Muscle of back (tissue), 13 donors: ENCODE measurements at places on chromosomes 6 and 20.

DNA sequence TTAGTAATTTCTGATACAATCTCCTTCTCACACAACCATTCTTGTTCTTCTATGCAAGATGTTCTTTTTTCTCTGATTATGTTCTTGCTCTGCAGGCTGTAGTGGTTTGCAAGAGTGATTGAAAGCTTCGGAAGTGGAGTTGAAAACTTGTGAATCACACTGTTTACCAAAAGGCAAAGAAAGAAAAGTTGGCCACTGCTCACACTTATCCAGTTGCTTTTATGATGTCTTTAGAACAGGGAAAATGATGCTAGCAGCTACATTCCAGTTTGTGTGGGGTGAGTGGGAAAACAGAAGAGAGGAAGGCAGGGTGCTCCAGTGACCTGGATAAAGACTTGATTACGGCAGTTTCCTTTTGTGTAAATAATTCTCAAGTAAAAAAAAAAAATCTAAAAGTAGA, 583.3 kb downstream of the TENT5A start:
- DNase-seq, result no peak

DNA sequence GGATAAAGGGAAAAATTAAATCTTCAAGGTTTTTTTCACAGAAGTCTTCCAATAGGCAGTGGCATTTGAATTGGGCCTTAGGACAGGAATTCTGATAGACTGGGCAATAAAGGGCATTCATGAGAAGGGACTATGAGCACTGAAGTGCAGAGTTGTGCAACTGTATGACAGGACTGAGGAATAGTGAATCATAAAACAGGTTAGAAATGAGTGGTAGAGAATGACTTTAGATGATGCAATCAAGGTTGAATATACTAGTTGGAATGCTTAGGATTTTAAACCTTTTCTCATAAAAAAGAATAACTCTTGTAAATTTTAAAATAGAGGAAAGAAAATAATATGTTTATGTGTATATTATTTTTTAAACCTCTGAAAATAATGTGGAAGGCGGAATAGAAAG, 944.7 kb downstream of the PHF3 start:
- no peak for DNase-seq

- no peak for DNase-seq
These were observed 2.6 kb downstream of the ASF1A start for GRCh38 chr6:118896339-118897136.

DNA sequence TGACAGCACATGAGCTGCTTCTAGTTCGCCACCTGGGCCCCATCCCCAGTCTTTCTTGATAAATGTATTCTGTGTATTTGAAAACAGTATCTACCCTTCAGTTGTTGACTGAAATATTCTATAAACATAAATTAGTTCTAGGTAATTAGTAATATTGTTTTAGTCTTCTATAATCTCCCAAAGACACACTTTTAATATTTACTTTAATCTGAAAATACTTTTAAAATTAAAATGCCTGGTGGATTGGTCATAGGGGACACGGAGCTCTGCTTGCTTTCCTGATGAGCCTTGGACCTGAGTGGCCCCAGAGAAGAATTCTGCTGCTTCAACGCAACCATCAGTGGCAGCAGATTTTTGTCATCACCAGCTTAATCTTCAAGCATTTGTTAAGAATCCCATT, 234.5 kb downstream of the THBS2 start:
- DNase-seq, result no peak

DNA sequence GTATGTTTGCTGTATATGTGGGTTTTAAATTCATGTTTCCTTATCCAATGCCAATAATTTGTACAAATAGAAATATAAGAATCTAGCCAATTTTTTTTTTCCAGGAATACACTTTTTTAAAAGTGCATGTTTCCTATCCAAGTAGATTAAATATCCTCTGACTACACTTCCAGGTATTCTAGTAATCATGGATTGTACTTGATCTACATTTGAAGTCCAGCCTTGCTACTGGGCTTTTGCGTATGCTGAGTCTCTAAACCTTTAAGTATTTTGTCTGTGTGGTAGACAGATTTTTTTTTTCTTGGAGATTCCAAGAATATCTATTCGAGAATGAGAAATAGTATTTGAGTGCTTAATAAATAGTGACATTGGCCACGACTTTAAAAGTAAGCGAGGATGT, 188.3 kb downstream of the SASH1 start:
- no peak for DNase-seq

DNA sequence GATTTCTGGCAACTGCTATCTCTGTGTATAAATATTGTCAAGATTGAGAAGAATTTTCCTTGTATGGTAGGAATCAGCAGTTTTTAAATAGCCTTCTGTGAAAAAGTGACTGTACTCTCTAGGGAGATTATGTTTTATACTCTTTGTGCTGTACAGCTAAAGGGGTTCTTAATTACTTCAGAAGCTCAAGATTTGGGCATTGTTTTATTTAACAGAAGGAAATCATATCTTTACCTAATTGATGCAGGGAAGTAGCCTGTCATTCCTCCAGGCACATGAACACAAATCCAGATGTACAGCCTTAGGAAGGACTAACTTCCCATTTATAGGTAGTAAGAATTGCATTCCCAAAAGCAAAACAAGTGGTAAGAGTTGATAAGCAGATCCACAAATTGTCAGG, 1.3 kb downstream of the CALHM5 start:
- no peak for DNase-seq

GRCh38 chr6:139699911-139700310, 325.5 kb upstream of the CITED2 start:
- no peak for DNase-seq

- no peak for DNase-seq
These were observed 22.3 kb downstream of the LINC00237 start for GRCh38 chr20:21083825-21084325.

- peak; percentile 83 for DNase-seq
These were observed 103.1 kb upstream of the SPACA1 start for GRCh38 chr6:87944541-87944954.

DNA sequence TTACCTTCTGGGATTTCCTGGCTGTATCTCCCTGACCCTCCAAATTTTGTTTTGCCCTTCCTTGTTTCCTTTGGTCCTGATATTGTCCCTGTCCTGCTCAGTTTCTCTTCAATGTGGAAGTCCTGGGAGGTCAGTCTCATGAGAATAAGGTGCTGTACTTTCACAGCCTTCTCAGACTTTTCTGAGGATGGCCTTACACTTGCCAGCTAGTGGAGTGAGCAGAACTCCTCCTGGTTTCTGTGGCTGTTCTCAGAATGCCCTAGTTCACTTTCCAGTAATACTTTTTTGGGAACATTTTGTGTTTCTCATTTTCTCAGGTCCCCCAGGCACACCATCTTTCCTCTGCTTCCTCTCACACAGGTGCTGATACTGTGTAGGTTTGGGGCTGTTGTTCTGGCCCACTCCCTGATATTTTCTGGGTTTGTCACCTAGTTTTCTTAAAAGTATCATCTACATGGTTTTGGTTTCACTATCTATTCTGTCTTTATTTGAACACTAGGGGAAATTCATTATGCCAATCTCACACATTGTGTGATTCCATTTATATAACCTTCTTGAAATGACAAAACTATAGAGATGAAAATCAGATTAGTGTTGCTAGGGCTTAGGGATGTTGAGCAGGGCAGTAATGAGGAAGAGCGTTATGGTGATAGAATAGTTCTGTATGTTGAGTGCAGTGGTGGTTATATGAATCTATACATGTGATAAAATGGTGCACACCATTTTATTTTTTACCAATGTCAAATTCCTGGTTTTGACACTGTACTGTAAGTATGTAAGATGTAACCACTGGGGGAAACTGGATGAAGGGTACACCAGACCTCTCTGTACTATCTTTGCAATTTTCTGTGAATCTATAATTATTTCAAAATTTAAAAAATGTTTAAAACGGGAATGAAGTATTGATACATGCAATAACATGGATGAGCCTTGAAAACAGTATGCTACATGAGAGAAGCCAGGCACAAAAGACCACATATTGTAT, 27.2 kb upstream of the BRPF3 start:
- DNase-seq, result no peak

DNA sequence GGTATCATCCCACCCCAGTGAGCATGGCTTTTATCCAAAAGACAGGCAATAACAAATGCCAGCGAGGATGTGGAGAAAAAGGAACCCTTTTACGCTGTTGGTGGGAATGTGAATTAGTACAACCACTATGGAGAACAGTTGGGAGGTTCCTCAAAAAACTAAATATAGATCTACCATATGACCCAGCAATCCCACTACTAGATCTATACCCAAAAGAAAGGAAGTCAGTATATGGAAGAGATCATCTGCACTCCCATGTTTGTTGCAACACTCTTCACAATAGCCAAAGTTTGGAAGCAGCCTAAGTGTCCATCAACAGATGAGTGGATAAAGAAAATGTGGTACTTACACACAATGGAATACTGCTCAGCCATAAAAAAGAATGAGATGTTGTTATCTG, 5.9 kb upstream of the KIAA1755 start:
- no peak for DNase-seq

- no peak for DNase-seq
These were observed 4.6 kb downstream of the NPBWR2 start for GRCh38 chr20:64102647-64103354.

DNA sequence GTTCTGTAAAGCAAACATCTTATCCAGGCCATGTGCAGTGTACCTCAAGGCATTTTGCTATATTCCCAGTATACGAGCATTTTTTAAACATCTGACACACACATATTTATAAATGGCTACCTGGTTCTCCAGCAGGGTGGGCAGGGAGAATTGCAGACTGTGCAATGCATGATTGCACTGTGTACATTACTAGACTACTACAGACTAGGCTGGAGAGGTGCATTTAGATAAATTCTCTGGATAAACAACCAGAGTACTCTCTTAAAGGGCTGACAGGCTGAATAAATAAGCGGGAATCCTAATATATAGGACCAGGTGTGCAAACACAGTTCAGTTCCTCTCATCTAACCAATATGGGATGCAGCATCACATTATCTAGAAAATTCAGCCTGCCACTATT, 428.3 kb upstream of the ARID1B start:
- no peak for DNase-seq

GRCh38 chr20:32681175-32682084, 7.7 kb upstream of the C20orf203 start:
- peak; percentile 52 for DNase-seq

DNA sequence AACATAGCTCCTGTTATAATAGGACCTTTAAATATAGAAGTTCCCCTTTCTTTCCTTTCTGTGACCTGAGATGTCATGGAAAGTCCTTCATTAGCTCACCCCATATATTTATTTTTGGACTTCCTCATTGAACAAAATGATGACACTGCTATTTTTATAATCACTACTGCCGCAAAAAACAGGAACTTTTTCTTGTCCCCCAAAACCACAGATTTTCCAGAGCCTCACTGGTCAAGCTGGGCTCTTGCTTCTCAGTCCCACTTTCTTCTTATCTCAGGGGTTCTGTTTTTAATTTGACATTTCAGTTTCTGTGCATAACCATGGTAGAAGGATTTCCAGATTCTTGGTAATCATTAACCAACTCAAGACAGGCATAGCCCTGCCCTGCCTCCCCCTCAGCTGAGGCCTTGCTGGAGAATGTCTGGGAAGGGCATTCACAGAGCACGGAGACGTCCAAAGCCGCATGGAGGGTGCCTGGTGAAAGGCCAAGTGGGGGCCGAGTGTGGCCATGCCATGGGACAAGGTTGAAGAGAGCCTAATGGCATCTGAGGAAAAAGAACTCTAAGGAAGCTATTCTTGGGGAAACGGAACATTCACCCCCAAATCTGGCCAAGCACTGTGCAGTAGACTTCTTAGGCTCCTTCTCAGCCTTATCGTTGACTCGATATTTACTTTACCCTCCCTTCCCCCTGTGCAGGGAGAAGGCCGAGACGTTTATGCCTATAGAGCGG, 73.7 kb downstream of the EDN1 start:
- DNase-seq, result peak; percentile 29

- no peak for DNase-seq
These were observed 328.1 kb upstream of the ARID1B start for GRCh38 chr6:156449128-156449527.

GRCh38 chr6:26388014-26388413, 5.1 kb downstream of the BTN2A2 start:
- no peak for DNase-seq

DNA sequence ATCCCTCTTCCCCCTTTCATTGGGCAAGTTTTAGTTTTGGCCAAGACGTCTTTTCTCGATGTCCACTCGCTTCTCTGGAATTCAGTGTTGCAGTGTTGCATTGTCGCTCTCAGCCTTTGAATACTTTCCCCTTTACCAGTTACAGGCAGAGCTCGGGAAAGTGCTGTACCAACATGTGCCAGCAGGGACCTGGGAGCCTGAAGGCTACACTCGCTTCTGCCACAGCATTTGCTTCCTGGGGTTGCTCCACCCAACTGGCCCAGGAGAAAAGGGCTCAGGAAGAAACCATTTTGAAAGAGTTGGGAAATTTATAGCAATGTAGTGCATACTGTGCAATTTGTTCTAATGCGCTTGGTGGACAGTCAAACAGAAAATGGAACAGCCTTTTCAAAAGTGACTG, 78.6 kb downstream of the LINC00237 start:
- no peak for DNase-seq

- DNase-seq, result no peak
These were observed 323.2 kb downstream of the ADGRB3 start for GRCh38 chr6:68958327-68958726.

DNA sequence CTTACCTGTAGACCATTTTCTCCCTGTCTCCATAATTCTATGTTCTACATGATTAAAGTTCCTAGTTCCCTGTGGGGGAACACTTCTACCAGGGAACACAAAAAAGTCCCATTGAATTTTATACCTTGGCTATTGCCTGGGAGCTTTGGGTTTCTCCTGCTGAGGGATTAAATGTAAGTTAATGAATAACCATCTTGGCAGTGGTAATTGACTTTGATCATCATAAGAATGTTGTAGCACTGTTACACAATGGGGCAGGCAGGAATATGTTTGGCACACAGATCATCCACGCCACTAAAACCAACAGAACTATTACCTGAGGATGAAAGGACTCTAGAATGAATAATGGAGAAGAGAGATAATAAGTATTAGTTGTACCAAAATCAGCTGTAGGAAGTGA, 1106.2 kb upstream of the GJE1 start:
- no peak for DNase-seq

DNA sequence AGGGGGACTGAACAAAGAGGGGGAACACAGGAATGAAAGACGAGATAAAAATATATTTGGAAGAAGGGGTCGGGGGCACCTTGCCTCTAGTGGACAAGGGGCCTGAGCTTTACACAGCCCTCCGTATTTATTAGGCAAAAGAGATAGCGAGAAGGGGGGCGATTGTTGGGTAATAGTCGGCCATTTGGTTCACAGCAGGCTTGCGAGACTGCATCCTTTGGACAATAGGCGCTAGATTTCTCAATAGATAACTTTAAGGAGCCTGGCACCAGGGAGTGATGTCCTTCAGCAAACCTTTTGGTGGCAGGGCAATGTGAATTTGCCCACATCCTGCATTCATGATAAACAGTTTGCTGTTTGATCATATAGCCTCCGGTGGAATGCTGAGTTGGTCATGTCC, 3.0 kb upstream of the NANP start:
- DNase-seq, result no peak
